ENCODE measurements at places on chromosomes 6 and 20. TPM values are rescaled to one million over a fixed set of nuclear protein-coding genes. Genes with fewer than 3 reads are reported as not detected.

Gene PRDM1
- polyA plus RNA-seq, result 4.2 TPM

Gene HLA-C
- polyA plus RNA-seq, result 46.1 TPM

Gene DEFB132
- polyA plus RNA-seq, result not detected

DNA sequence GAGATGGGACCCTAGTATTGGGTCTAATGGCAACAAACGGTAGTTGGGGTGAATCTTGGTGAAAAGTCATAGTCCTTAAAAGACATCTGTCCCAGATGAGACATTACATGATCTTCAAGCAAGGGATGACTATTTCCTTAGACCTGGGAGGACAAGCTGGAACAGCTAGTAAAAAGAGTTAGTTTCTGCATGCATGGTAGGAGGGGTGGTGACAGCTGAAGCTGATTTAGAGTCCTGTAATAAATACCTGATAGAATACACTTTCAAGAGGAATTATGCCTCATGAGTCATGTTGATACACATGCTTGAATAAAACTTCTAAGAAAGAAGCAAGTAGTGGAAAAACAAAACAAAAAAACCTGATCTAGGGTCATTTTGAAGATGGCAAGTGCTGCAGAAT, 247.4 kb downstream of the CD109 start:
- DNase-seq, result no peak

DNA sequence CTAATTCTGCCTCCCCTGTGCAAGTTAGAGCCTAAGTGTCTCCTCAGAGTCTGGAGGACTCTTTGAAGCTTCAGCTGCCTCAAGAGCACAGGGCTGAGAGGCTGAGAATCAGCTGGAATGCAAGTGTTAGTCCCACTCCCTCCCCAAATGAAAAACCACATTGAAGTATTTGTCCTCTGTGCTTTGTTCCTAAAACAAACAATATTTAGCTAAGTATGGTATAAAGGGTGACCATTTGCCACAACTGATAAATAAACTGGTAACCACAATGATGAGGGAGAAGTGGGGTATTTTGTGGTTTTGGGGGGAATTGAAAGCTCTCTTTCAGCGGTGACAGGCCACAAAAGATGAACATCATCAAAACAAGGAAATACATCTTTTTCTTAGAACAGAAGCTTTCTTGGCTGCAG, 91.7 kb upstream of the HDDC2 start:
- no peak for DNase-seq

DNA sequence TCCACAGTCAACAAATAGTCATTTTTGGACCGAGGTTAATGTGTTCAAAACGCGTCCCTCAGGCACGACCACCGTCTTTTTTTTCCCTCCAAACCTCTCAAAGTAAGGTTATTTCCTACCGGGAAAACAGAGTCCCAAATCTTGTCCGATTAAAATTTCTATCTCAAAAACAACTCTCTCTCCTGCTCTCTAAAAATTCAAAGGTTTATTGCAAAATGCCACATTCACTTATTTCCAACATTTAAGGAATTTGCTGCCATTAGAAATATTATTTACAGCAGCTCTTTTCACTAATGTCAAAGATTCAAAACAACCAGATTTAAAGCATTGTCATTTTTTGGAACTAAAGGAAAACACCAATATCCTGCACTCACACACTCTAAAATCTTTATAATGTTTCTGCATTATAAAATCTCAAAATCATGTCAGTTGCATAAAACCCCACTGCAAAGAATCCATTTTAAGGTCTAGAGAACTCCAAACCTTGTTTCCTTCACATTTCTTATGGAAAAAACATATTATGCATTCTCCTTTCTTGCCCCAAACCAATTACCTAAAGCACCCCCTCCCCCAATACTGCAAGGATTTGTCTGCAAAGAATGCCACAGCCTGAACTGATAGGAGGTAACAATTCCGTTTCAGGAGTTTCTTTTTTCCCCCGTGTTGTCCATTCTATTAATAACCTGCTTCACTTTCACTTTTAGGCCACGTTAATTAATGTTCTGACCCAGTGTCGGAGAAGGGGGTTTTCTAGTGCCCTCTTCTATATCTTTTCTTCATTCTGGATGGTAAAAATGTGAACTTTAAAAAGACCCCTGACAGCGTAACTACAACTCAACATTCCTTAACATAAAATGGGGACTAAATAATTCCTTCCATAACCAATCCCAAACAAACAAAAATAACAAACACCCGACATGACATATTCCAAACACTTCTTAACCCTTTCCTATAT, 1.4 kb downstream of the NRN1 start:
- DNase-seq, result no peak

DNA sequence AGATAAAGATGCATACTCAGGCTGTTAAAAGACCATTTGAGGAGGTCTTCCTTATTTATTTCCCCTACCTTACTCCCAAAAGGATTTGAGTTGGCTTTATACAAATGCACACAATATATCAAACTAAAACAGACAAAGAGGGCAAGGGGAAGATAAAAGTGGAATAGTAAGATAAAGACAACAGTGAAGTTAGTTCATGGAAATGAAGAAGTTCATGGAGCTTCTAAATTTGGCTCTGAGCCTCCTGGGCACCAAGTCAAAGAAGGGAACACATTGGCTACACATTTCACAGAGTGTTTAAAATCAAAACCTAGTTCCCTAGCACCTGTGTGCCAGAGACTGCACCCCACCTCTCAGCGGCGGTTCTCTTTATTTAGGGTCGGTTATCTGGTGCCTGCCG, 25.8 kb upstream of the ARMC2 start:
- no peak for DNase-seq
